ENCODE measurements at places on chromosomes 3 and 15.

DNA sequence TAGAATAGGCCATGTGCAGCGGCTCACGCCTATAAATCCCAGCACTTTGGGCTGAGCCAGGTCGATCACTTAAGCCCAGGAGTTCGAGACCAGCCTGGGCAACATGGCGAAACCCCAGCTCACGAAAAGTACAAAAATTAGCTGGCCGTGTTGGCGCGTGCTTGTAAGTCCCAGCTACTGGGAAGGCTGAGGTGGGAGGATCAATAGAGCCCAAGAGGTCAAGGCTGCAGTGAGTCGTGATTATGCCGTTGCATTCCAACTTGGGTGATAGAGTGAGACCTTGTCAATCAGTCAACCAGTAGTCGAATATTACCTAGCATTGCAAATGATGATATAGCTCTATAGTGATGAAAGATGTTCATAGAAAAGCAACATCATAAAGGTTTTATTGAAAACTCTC lies 51.9 kb downstream of the USP8 start:
- DNase-seq: no peak

- no peak for DNase-seq
Observed at GRCh38 chr3:123338620-123339061, 110.2 kb downstream of the ADCY5 start.

DNA sequence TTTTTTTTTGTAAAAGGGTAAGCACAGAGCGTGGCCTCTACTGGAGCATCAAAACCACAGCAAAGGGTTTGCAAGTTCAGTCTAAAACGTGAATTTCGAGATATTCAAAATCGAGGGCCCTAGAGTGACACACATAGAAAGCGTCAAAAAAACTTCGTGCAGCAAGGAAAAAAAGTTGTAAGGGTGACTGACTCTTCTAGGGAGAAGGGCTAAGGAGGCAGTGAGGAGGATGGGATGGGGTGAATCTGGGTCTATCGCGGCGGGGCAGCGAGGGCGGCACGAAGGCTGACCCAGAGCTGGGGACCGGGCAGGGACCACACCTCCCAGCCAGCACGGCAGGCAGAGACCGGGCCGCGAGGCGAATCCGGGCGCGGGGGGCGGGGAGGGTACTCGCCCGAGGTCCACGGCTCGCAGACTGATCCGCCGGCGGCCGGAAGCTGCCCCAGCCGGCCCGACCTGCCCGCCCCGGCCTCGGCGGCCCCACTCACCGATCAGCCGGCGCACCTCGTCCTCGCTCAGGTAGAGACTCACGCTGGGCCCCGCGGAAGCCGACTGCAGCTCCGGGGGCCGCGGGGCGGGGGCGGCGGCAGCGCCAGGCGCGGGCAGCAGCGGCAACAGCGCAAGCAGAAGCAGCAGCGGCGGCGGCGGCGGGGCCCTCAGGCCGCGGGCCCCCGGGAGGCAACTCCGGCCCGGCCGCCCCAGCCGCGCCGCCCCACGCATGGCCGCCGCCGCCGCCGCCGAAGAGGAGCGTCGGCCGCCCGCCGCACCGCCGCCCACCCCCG lies 533 bp downstream of the RYK start:
- no peak for DNase-seq

DNA sequence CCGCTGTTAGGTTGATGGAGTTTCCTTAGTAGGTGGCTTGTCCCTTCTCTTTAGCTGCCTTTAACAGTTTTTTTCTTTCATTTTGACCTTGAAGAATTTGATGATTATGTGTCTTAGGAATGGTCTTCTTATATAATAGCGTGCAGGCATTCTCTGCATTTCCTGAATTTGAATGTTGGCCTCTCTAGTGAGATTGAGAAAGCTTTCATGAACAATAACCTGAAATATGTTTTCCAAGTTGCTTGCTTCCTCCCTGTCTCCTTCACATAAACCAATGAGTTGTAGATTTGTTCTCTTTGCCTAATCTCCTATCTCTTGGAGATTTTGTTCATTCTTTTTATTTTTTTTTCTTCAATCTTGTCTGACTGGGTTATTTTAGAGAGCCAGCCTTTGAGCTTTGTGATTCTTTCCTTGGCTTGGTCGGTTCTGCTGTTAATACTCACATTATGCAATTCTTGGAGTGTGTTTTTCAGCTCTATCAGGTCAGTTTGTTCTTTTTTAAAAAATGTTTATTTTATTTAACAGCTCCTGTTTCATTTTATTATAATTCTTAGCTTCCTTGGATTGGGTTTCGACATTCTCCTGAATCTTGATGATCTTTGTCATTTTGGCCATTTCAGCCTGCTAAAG lies 627.9 kb downstream of the SI start:
- DNase-seq: no peak

DNA sequence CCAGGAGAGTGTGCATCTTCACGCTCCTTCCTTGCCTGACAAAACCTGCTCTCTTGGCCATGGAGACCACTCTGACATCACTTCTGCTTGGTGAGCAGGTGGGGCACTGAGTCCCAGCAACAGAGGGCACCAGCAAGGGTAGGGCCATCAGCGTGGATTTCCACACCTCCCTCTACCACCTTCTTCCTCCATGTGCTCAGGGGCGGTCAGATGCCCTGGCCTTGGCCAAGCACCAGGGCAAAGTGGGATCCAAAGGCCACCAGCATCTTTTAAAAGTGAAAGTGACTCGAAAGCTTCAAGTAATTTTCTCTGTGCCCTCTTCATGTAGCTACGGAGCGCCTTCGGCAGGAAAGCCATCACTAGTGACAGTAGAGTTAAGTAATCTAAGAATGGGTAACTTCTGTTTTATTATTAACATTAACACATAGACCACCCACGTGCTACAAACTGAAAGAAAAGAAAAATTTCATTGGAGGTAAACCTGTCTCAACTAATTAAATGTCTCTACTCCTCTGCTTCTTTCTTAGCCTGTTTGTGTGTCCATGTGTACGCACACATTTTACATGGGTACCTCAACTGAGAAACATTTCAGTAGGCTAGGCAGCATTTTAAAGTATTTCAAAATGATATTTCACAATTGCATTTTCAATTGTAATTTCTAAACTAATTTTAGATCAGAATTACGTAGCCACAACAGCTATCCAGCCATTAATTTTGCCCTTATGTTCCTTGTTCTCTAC lies 57.9 kb downstream of the CHSY1 start:
- DNase-seq: no peak

GRCh38 chr3:145307272-145307671 lies 853.7 kb downstream of the PLOD2 start:
- no peak for DNase-seq

GRCh38 chr15:78855746-78856145 lies 16.9 kb upstream of the MORF4L1 start:
- no peak for DNase-seq

DNA sequence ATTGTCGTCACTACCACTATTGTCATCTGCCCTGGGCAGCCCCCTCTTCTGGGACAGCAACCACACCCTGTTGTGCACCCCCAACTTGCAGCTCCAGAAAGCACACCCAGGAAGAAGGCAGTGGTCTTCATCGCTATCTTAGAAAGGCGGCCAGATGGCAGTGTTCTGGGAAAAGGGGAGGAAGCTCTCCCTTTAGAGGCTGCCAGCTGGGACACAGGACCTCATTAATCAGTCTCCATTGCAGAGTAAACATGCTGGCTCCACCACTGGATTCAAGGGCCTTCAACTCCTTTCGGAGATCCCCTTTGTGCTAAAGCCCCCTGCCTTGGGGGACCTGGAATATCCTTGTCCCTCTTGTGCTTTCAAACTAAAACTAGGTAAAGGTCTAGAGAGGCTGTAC lies 199.3 kb upstream of the LINGO1 start:
- DNase-seq: no peak

- no peak for DNase-seq
Observed at GRCh38 chr3:28948685-28949084, 332.2 kb upstream of the RBMS3 start.

Measured in NCI-H187 (cell line).